NCI-H226 (cell line): ENCODE measurements at places on chromosomes 12 and 14.

DNA sequence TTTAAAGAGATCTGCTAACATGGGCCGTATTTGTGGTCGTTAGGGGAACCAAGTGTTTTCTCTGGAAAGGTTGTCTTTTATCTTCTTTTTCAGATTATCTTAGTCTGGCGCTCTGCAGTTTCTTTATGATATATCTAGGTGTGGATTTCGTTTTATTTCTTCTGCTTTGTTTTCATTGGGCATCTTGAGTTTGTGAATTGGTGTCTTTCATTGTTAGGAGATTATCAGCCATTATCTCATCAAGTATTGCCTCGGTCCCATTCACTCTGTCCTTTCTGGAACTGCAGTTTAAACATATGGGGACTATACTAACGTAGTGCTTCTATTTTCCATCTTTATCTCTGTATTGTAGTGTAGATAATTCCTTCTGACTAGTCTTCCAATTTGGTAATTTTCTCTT lies 60.4 kb downstream of the BICDL1 start:
- no peak for DNase-seq

DNA sequence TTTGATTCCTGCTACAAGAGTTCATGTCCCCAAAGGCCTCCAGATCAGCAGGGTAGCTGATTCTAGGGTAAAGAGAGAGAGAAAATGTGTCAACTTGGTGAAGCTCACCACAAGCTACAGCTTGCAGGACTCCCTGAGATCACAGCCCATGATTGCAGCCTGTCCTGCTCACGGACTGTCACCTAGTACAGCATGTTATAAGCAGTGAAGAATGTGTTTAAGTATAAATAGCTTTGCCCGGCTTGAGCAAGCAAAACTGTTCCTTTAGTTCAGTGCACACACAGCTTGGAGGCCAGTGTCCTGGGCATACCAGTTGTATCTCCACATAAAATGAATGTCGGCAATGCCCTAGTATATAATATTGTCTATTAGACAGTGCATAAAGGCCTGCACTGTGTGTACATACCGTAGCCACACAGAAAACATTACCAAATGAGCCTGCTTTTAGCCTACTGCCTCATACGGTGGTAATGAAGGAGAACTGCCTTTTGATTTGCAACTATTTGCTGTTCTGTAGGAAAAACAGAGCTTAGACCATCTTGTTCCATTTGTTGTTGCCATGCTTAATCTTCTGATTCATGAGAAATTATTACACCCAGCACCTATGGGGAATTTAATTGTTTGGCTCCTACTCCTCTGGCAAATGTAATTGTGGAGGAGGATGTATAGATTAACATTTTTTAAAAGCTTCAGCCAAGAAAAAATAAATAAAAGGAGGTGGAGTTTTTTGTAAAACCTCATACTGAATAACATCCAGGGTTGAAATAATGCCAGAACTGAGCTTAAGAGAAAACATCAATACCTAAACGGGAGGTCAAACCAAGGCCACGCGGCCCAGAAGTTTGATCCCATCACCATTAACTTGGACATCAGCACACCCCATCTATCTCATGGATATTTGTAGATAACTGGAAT lies 108.1 kb upstream of the G2E3 start:
- no peak for DNase-seq

- no peak for DNase-seq
Measured at GRCh38 chr12:48182631-48183030, 813 bp upstream of the CCDC184 start.

GRCh38 chr12:53097564-53098353 lies at the start of gene IGFBP6:
Gene IGFBP6 (plus strand): TSS chr12:53097667. CDS start chr12:53097718, 51 bp downstream.
- DNase-seq = peak; percentile 74

DNA sequence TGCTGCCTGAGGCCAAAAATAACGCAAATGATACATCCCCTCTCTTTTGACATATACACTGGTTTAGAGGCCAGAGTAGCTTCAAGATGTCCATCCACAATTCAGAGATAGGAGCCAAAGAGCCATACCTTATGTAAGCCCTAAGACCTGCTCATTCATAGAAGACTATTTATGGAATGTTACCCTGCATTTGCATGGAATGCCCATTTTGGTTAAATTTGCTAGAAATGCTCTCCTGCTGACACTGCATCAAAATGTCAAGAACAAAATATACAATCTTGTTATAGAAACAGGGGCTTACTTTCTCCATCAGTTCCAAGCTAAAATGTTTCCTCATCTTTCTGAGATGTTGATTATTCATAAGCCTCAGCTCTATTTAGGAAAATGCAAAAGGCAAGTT lies 183.3 kb upstream of the CDKN3 start:
- DNase-seq = no peak

- DNase-seq = peak; percentile 71
Measured at GRCh38 chr14:71355324-71356201, 448.3 kb downstream of the PCNX1 start.
